ENCODE measurements at places on chromosomes 6 and 20.

GRCh38 chr6:158789115-158789917 lies 29.9 kb downstream of the EZR start:
- no peak for DNase-seq

DNA sequence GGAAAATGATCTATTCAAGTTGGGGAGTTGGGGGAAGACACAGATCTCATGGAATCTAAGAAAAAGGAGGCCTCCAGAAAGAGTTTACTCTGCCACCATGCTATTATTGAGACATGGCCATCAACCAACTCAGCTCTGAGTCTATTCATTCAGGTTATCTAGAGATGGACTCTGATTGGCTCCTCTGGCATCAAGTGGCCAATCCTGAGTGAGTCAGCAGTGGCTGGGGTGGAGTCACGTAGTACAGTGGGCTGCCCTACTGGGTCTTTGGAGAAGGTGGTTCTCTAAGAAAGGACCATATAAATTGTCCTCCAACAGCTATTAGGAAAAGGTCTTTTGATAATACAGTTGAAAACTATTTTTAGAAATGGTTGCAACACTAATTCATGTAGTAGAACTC lies 42.1 kb downstream of the LYRM2 start:
- DNase-seq, result no peak

DNA sequence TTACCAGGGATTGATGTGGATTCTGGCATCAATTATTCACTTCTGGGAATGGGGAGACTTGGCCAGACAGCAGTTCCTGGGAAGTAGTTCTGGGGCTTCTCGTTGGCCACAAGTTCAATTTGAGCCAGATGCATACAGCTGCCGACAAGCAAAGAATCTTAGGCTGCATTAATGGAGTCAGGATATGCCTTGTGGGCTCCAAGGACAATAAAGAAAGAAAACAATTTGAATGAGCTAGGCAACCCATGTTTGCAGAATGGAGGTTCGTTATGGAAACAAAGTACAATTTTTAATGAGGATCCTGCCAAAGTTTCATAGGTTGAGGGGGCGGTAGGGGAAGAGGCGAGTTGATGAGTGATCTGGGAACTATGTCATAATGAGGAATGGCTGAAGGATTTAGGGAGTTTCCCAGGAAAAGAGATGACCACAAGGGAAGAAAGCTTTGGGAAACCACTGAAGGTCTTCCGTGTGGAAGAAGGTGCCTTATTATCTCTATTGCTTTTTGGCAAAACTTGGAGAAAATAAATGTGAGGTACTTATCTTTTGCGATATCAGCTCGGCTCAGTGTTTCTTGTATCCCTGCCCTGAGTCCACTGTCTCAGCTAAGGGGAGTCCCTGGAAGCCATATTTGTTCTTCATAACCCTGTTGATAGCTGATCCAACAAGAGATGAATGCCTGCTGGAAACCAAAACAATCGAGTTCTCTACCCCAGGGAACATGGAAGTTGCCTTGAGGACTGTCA lies 181.0 kb upstream of the ZNF217 start:
- DNase-seq, result no peak

DNA sequence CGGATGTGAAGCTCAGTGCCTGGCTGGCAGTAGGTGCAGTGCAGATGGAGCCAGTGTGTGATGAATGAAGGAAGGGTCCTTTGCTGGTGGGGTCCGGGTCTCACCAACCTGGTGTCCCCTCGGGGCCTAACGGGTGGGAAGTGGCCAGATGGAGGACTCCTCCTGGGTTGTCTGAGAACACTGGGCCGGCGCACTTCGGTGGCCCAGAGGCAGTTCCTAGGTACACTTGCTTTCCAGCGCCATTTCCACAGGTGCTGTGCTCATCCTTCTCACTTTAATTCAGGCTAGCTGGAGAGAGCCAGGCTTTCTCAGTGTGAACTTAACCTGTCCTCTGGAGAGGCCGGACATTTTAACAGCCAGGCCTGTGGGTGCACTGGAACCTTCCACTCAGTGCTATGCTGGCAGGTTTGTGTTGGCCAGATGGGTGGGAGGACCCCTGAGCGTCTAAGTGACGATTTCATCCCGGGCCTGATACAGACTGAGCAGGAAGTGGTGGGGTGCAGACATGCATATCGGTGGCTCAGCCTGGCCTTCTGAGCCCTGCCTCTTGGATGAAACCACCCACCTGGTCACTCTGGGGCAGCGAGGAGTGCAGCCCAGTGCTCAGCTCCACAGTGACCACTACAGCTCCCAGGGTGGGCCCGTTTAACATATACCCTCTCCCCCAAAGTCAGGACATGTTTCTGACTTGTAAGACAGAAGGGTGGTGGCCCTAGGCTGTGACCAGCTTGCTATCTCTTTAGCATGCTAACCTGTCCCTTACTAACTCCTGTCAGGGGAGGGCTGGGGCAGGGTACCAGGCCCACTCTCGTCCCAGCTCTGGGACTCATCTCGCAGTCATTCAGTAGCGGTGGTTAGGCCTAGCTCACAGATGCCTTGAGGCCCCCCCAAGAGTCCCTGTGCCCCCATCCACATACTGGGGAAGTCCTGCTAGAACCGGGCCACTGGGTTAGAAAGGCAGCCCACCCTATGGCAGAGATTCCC lies 8.2 kb upstream of the PYGB start:
- DNase-seq, result no peak

DNA sequence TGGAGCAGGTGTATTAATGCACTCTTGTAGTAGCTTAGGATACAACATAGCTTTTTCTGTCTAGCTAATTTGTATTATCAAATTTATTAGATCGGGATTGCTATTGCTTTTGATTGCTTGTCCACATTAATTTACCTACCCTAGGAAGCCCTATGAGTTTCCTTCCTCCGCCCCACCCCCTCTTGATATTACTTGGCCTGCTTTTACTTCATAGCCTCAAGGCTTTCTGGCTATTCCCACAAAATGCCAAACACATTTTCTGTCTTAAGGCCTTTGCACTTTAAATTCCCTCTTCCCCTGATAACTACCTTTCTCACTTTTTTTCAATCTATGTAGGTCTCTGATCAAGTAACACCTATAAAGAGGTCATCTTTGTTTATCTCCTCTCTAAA lies 99.1 kb upstream of the PRSS16 start:
- DNase-seq, result no peak
